SHP77 (cell line): ENCODE measurements at places on chromosomes 4 and X.

DNA sequence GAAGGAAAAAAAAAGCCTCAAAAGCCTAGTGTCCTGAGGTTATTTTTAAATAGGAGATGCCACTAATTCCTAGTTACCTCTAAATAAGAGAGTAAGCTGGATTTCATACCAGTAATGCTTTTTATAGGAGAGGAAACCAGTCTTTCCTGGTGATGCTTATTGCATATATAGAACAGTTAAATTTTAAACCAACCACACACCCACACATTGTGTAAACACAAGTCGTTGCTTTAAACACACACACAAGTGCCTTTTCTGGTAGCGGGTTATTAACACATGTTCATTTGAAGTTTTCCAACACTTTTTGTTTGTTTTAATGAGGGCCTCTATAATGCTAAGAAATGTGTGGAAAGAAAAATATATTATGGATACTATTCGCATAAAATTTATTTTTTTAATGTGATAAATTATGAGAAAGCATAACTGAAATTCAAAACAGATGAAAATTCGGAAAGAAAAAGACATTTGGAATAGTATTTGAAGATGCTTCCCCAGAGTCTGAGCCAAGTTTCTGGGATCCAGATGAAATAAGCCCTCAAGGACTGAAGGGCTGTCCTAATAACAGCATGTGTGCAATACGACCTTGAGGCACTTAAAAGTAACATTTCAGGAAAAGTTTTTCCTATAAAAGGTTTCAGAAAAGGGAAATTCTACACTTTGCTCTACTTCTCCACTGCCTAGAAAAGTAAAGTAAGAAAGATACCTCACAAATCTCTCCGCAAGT lies 2.0 kb downstream of the ANTXR2 start:
- no peak for DNase-seq

DNA sequence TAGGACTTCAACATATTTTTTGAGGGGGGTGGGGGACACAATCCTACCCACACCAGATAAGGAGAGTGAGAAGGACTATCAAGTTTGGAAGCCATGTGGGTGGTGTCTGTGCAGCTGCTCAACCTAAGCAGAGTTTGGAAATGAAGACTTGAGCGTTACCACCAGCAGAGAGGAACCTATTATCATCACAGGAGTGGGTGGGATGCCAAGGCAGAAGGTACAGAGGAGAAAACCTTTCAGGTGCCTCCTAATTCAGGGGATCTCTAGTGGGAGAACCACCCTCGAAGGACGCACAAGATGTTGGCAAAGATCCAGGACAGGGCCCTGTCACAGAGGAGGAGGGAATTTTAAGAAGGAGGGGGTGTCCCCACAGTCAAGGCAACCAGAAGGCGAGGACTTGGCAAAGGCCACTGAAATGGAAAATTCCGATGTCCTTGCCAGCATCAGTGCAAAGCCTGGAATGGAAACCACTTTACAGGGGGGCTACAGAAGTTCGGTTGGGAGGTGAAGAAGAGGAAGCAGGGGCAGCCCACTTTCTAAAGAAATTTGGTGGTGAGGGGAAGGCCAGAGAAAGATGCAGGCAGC lies 8.4 kb upstream of the GPM6B start:
- DNase-seq = no peak

DNA sequence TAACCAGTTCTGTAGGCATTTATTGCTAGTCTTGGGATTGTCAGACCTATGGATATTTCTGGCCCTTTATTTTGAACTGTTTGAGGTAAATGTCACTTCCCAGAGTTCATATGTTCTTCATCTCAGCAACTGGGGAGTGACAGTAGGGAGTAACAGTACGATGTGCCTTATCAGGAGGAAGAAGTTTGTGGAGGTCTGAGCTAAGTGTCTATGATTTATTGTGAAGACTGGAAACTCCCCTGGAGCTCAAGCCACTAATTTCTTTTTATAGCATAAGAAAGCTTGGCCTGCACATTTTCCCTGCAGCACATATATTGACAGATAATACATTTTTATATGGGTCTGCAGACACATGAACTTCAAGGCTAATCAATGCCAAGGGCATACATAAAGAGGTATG lies 383.8 kb downstream of the GRXCR1 start:
- no peak for DNase-seq

- DNase-seq = no peak
These were observed 147.2 kb downstream of the ANKRD50 start for GRCh38 chr4:124565371-124565770.

- DNase-seq = no peak
These were observed 826.6 kb upstream of the SLIT2 start for GRCh38 chr4:19425146-19425545.

DNA sequence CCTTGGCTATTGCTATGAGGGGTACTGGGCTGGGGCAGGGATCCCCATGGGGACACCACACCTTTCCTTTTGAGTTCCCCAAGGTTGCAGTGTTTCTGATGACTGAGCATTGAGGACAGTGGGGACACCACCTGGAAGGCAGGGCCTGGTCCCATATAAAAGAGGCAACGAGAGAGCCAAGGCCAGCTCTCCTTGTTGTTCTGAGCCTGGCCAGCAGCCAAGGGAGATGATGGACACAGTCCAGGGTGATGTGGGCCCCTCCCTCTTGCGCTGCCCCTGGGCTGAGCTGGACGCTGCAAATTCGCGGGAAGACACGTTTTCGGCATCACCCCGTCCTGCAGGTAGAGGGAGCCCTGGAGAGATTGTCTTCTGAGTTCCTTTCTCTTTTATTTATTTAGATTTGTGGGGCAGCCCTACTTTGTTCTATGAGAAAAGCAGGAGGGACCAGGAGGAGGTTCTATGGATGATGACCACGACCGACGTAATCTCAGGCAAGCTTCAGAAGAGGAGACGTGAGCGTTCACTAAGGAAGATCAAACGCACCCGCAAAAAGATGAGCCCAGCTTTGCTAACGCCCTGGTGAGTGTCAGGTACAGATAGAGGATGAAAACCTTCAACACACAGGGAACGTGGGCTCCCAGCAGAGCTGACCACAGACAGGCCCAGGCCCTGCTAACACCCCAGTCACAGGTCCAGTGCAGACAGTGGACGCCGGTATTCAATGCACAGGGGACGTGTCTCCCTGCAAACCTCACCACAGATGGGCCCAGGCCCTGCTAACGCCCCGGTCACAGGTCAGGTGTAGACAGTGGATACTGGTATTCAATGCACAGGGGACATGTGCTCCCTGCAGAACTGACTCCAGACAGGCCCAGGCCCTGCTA lies 97.4 kb downstream of the SHOX start:
- DNase-seq = no peak

DNA sequence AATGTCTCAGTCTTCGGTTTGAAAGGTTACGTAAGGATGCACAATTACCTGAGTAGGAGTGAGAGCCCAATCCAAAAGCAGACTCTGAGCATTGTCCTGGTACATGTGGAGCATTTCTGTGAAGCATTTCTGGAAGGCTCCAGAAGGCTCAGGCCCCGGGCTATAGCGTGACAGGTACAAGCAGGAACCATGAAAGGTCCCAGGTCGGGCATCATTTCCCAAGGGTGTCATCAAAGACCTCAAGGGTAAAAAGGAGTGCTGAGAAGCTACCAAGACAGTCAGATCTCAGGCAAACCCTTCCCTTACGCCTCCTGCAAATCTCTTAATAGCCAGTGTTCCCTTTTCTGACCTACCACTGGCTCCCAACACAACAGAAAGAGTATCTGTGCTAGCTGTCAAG lies 30.8 kb downstream of the GPC4 start:
- no peak for DNase-seq
